ENCODE measurements at places on chromosomes 1 and 21.

DNA sequence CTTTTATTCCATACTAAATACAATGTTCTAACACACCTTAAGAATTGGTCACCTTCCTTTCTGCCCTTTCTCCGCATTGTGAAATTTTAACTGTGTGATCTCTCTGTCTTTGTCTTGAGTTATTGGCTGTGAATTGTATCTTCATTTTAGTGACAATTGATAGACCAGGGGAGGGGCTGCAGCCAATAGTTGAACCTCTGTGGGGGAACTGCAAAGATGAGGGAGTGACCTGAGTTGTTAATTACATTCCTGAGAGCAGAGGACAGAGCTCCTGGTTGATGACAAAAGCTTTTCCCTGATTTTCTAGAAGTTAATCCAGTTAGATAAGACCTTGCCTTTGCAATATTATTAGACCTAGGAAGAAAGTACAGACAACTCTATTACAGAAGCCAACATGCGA, 1535.7 kb downstream of the BRINP3 start:
- DNase-seq: no peak

GRCh38 chr1:54490361-54491248, 57.4 kb upstream of the ACOT11 start:
- DNase-seq: no peak

GRCh38 chr1:230186003-230186863, 119.2 kb downstream of the GALNT2 start:
- no peak for DNase-seq

DNA sequence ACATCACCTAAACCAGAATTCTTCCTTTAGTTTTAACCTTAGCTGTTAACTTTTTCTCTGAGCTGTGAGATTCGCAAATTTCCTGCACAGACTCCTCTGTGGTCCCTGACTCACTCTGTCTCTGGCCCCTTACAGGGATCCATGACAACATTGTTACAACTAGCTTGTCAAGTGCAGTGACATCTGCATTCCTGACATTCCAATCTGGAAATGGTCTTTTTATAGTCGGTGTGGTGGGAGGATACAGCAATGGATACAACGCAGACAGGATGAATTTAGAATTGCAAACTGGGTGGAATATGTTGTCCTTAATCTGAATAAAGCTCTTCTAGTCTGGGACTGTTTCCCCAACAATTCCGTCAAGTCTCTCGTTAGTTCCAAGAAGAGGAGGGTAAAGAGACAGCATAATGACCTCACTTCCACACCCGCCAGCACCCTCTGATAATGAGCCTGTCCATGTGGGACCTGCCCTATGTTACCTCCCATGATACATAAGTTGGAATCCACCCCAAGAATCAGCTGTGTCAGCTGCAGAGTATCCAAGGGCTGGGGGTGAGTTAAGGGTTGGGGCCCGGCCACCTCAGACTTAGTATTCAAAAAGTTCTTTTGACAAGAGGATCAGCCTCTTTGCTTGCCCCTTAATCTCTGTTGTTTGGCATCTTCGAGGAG, 49.4 kb downstream of the ILDR2 start:
- DNase-seq: no peak

GRCh38 chr1:116762281-116762680, 8.1 kb downstream of the CD2 start:
- DNase-seq: no peak

GRCh38 chr1:89519779-89520358, 4.8 kb upstream of the LRRC8B start:
- no peak for DNase-seq

GRCh38 chr1:154586231-154586630, 18.7 kb downstream of the CHRNB2 start:
- no peak for DNase-seq

DNA sequence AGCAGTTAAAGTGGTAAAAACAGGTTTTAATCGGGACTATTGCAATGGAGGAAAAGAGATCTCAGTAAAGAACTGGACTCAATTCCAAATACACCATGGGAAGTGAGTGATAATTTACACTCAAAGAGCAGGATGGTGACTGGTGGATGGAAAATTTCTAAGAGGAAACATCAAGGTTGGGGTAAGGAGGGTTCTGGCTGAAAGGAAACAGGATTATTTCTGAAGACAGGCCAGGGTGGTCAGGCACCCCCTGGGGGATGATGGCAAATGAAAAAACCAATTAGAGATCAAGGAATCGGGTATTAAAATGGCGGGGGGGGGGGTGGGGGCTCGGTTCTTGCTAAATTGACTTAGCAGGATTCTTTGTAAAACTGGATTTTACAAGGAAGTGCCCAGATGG, 12.3 kb upstream of the HSD11B1 start:
- DNase-seq: no peak

Measured in anterior cingulate cortex (tissue), 58 donors.